ENCODE measurements at places on chromosomes 12 and 14.

- no peak for DNase-seq
These were observed 265.5 kb downstream of the SEC23A start for GRCh38 chr14:38837343-38838048.

- no peak for DNase-seq
These were observed 112.8 kb downstream of the CHST11 start for GRCh38 chr12:104569346-104570173.

- DNase-seq = peak; percentile 10
These were observed 165.6 kb downstream of the HELB start for GRCh38 chr12:66467932-66468331.

- DNase-seq = no peak
These were observed 18.9 kb upstream of the GPR132 start for GRCh38 chr14:105083926-105084685.

DNA sequence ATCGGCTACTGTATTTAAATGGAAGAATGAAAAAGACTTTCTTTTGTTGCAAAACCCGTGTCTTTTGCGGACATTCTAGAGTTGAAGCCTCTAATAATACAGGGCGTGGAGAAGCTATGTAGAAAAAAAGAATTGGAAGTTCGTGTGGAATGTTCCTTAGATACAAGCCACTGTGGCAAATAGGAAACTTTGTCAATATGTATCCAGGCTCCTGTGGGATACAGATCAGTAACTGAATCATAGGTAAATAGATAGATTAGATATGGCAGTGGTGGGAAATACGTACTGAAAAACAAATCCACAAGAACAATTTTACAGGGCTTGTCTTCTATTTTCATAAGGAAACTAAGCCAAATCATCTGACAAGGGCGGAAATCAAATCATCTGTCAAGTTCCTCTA, 245.4 kb downstream of the EGLN3 start:
- DNase-seq = no peak

DNA sequence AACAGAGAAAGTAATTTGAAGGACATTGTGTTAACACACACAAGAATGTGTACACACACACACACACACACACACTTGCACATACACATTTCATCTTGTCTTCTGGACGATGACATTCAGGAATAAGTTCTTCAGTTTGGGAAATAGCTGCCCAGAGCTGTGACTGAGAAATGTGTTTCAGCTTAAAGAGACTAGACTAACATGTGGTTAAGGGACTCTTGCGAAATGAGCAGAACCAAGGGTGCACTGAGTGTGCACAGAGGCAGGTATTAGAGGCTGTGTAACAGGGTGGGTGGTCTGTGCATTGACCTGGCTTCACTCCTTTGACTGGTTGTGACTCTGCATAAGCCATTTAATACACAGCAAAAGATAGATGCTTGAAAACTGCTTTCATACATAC, 29.4 kb upstream of the KCNA5 start:
- DNase-seq = peak; percentile 29

DNA sequence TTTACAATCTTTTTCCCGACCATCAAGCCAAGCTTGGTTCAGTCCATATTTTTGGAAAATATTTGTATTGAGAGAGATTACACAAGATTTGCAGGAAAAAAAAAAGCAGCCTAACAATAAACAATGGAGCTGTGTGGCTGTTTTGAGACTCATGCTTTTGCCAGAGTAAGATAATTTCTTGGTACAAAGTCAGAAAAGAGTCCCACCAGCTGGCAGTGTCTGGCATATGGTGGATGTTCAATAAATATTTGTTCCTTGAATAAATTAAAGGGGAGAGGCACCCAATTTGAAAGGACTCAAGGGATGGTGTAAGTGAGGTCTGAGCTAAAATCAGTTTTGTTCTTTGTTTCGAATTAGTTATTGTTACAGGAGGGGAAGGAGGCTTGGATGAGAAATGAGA, 78.1 kb upstream of the RPH3A start:
- DNase-seq = no peak

GRCh38 chr12:68477906-68478305, 132.8 kb upstream of the RAP1B start:
- DNase-seq = no peak

- no peak for DNase-seq
These were observed 50.9 kb downstream of the KLHL28 start for GRCh38 chr14:44910821-44911220.

- DNase-seq = no peak
These were observed 115.5 kb downstream of the DHRS2 start for GRCh38 chr14:23751616-23752015.

- DNase-seq = peak; percentile 91
These were observed 1.0 kb downstream of the NACA start for GRCh38 chr12:56723889-56724700.

- no peak for DNase-seq
These were observed 141.6 kb downstream of the KICS2 start for GRCh38 chr12:64080319-64081007.

DNA sequence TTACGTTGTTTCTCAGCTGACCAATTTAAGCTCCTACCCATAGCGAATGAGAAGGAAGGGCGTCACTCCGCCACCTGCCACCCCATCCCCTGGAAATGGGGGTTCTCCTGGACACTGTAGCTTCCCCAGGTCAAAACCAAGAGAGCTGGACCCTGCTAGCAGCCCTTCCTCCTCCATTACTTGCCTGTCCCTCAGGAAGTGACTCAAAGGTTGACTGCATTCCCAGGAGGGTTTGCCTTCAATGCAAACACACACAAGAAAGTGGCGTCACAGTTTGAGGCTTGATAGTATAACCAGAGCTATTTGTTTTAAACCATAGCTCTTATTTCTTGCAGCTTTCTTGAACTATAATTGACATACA, 79.1 kb downstream of the KCNK13 start:
- peak; percentile 13 for DNase-seq

DNA sequence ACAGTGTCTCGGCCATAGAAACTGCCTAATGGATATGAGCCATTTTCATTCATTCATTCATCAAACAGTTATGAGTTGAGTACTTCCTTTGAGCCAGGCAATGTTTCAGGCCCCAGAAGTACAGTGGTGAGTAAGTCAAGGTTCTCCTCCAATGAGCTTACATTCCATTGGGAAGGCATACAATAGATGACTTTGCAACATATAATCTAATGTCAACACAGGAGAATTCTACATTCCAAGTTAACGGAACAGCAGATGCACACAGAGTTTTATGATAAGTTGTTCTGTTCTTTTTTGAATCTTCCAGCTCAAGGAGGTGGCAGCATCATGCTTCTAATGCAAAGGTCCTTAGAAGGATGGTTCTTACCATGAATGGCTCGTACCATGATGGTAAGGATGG, 3.2 kb upstream of the RFC5 start:
- no peak for DNase-seq

- DNase-seq = no peak
These were observed 95.8 kb upstream of the HMGA2 start for GRCh38 chr12:65728455-65728847.

DNA sequence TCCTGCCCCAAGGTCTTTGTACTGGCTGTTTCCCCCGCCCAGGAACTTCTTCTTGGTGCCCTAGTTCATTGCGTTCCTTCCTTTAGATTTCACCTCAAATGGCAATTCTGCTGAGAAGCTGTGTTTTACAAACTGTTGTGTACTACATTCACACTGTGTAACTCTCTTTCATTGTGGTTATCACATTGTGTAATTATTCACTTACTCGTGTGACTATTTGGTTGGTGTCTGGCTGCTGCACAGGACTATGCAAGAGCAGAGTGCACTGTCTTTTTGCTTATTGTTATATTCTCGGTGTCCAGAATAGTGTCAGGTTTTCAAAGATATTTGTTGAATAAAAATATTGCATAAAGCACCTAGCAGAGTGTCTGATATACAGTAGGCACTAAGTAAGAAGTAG, 177.2 kb upstream of the PRICKLE1 start:
- no peak for DNase-seq

DNA sequence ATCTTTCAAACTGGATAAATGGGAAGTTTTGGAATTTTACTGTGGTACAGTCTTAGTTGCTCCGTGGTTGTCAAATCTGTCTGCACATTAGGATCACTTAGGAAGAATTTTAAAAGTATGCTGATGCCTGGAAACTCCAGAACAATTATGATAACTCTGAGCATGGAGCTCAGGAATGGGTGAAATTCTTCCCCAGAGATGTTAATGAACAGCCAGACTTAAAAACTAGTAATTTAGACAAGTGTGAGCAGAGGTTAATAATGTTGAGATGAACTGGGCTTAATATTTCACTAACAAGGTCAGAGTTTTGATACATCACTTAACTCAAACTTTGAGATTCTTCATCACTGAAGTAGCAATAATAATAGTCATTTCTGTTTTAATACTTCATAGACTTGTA, 94.5 kb downstream of the NTS start:
- DNase-seq = no peak

- no peak for DNase-seq
These were observed 311.3 kb downstream of the FOXG1 start for GRCh38 chr14:29077916-29078315.

DNA sequence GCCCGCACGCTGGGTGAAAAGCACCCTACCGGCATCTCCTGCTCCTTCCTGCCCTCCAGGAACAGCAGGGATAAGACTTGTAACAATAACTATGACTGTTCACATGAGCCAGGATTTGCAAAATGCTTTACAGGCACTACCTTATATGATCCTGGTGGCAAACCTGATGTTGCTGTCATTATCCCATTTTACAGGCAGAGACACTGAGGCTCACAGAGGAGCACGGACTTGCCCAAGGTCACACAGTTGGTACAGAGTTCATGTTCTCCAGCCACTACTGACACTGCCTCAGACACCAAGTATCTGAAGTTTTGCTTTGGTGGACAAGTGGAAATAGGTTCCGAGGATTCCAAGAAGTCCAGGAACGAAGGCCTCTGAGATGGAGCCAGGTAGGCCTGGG, 22.6 kb downstream of the GLTP start:
- no peak for DNase-seq

All from fibroblast of mammary gland (primary cell).